ENCODE measurements at places on chromosomes 1 and 21.

- no peak for DNase-seq
Measured at GRCh38 chr1:208643005-208643597, 398.9 kb upstream of the PLXNA2 start.

GRCh38 chr1:116844775-116845174 lies 64.9 kb upstream of the PTGFRN start:
- DNase-seq: no peak

GRCh38 chr1:224929335-224930237 lies at the start of gene DNAH14:
Gene DNAH14, plus strand, starts transcription at chr1:224929675. Its CDS starts 23,028 bp downstream, at chr1:224952703.
- peak; percentile 83 for DNase-seq

- no peak for DNase-seq
Measured at GRCh38 chr1:41005876-41006275, 15.6 kb downstream of the SLFNL1 start.

- no peak for DNase-seq
Measured at GRCh38 chr21:45455674-45456583, 51.0 kb downstream of the COL18A1 start.

All from iris pigment epithelial cell (primary cell).